NCI-H2227 treated with DMSO at 0.1 percent for 48 hours (cell line): ENCODE measurements at places on chromosomes 11 and 22.

GRCh38 chr11:69216647-69217051 lies 60.9 kb downstream of the SMIM38 start:
- no peak for DNase-seq

GRCh38 chr11:117527271-117527670 lies 199.6 kb downstream of the CEP164 start:
- DNase-seq = no peak

- DNase-seq = no peak
These were observed 20.6 kb downstream of the DRD4 start for GRCh38 chr11:657691-658126.

- DNase-seq = no peak
These were observed 3.8 kb downstream of the ALKBH8 start for GRCh38 chr11:107561688-107562087.

GRCh38 chr22:21858025-21858764 lies 9.2 kb downstream of the MAPK1 start:
- no peak for DNase-seq
